ENCODE measurements at places on chromosomes 12 and 14. TPM values are rescaled to one million over a fixed set of nuclear protein-coding genes. Genes with fewer than 3 reads are reported as not detected.

- DNase-seq, result no peak
These were observed 462.0 kb downstream of the CCDC91 start for GRCh38 chr12:28652239-28652638.

Gene CBLN3
- total RNA-seq, result 5.6 TPM

Gene GLT1D1
- total RNA-seq, result not detected

Gene NEUROD4
- not detected for total RNA-seq

DNA sequence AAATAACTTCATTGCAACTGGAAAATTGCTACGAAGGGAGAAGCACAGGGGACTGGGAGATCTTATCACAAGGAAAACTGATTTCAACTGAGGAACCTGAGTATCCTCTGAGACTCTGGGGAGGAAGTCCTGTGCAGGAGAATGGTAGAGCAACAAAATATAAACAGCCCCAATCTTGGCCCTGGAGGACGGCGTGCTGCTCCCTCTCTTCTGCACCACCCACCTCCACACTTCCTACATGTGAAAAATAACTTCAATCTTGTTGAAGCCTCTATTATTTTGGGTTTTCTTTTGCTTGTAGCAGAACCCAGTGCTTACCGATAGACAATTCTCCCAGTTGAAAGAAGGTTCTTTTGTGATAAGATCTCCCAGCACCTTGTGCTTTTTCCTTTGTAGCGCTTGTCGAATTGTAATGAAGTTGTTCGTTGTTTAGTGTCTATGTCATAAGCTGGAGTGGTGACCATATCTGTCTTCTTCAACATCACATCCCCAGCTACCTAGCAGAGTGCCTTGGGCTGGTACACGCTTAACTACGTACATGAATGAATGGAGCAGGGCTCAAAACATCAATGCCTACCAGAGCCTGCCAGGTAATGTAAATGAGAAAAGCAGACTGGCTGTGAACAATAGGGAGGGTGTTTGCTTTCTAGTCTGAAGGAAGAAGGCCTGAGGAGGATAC is 2.8 kb upstream of the CD4 start:
- no peak for DNase-seq

GRCh38 chr14:52355016-52355431 is 40.9 kb downstream of the PTGER2 start:
- DNase-seq, result peak; percentile 94

- DNase-seq, result no peak
These were observed 16.5 kb upstream of the SMIM10L1 start for GRCh38 chr12:11154400-11154925.

DNA sequence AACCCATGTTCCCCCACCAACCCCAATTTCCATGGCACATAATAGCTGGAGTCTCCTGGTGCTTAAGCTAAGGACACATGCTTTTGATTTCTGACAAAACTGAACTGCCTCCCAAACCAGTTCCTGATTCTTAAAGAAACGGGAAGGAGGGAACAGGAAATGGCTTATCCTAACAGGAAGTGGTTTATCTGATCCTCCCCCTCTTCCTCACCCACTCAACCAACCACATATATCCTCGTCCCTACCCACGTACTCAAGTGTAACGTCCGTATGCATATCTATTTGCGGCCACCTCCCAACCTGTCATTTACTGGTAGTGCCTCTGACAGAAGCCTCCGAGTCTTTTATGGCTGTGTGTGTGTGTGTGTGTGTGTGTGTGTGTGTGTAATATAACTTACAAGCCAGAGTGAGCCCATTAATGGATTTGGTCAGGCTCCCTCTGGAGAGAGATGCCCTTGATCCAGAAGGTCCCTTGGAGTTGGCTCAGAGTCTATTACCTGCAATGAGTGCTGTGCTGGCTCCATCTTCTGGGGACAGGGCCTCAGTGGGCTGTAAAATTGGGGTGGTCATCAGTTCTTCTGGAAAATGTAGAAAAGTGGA is 7.7 kb downstream of the DAZAP2 start:
- peak; percentile 21 for DNase-seq

DNA sequence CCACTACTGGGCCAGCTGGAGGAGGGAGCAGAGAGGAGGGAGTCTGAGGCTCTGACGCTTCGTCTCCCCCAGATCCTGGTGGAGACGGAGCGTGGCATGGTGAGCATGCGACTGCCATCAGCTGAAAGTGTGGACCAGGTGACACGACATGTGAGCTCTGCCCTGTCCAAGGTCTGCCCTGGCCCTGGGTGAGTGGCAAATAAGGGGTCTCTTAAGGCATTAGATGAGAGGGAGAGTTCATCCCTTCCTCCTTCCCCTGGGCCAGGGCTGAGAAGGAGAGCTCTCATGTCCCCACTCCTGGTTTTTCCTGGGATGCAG is 2.5 kb downstream of the CARMIL3 start:
- DNase-seq, result no peak

Gene ABHD12B
- total RNA-seq, result not detected

GRCh38 chr14:38124506-38124905 is 83.2 kb upstream of the SSTR1 start:
- DNase-seq, result no peak

- DNase-seq, result peak; percentile 81
These were observed 398.9 kb upstream of the CCDC196 start for GRCh38 chr14:66087231-66087630.

GRCh38 chr12:73136386-73136785 is 864.2 kb downstream of the TRHDE start:
- no peak for DNase-seq

DNA sequence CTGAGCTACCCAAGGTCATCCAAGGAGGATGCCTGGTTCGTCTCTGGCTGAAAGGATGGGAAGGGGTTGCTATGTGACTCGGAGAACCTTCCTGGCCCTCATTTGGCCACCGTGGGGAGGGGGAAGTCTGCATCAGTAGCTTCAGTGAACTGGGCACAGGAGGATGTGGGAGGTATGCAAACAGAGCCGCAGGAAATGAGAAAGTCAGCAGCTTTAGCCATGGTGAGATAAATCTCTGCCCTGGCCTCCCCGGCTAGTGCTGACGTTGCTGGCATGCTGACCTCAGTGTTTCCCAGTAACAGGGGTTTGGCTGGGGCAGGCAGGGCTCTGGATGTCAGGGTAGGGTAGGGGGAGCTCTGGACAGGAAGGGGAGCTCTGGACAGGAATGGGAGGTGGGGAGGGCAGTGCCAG is 2.3 kb upstream of the CEBPE start:
- DNase-seq, result peak; percentile 83

Gene FAM90A1
- total RNA-seq, result not detected

DNA sequence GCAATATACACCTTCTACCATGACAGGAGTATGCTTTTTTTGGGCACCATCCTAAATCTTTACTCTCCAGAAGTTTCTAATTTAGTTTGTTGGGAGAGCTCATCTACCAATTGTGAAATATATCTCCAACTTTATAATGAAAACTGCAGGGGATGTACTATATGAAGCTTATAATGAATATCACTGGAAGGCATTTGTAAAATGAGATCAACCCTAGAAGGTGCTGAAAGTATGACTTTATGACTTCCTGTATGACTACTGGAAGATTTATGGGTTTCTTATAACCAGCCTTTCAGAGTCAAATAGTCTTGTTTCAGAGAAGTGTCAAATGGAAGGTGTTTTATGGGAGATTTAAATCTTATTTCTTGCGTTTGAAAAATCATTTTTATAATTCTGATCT is 122.9 kb downstream of the MYRFL start:
- DNase-seq, result no peak

Gene P2RX2
- not detected for total RNA-seq

Gene CARMIL3
- total RNA-seq, result not detected

- no peak for DNase-seq
These were observed 167.3 kb upstream of the RTL1 start for GRCh38 chr14:101070540-101071492.

GRCh38 chr14:75827331-75827730 is 154.5 kb downstream of the TGFB3 start:
- no peak for DNase-seq

- no peak for DNase-seq
These were observed 137.8 kb downstream of the GPHN start for GRCh38 chr14:66645716-66646115.

- no peak for DNase-seq
These were observed 48.4 kb downstream of the SLC4A8 start for GRCh38 chr12:51472984-51473383.

Gene OAS3
- 0.38 TPM for total RNA-seq

Gene C14orf180
- not detected for total RNA-seq

- DNase-seq, result no peak
These were observed 10.5 kb upstream of the PNMA1 start for GRCh38 chr14:73724696-73725095.

- DNase-seq, result no peak
These were observed 2.3 kb downstream of the KRT78 start for GRCh38 chr12:52846356-52846970.

- peak; percentile 59 for DNase-seq
These were observed 7.3 kb upstream of the BATF start for GRCh38 chr14:75514673-75515628.

- DNase-seq, result peak; percentile 62
These were observed at the start of gene NCOR2 for GRCh38 chr12:124566997-124567672. NCOR2 (minus strand) TSS chr12:124567612; CDS start chr12:124495251, 72,361 bp downstream.

- DNase-seq, result peak; percentile 58
These were observed 513 bp downstream of the BCAT1 start for GRCh38 chr12:24948420-24948756.

- peak; percentile 85 for DNase-seq
These were observed 74.3 kb downstream of the SRGAP1 start for GRCh38 chr12:63918800-63919300.

- DNase-seq, result no peak
These were observed 923.3 kb downstream of the AACS start for GRCh38 chr12:125988545-125988944.

GRCh38 chr12:127275416-127275815 is 991.6 kb upstream of the TMEM132C start:
- no peak for DNase-seq

DNA sequence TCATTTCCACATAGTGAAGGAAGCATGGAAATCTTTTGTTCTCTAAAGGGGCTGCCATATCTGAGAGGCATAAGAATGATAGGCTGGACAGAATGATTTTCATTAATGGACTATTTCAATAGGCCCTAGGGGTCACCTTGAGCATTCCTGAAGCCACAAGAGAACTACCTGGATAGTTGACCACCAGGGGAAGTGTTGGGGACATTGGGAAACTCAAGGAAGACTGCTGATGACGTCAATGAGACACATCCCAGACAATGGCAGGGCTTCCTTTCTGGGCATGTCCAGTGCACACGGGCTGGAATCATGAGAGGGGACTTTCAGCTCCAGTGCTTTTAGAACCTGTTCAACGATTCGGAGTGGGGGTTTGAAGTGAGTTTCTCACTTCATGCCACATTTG is 48.8 kb upstream of the CHST11 start:
- no peak for DNase-seq

Gene COL2A1
- not detected for total RNA-seq

- DNase-seq, result no peak
These were observed 309.4 kb downstream of the VRK1 start for GRCh38 chr14:97106609-97107008.

GRCh38 chr14:45084946-45085346 is 1.0 kb downstream of the PRPF39 start:
- peak; percentile 58 for DNase-seq

- no peak for DNase-seq
These were observed 36.6 kb downstream of the CCNK start for GRCh38 chr14:99517643-99518381.

GRCh38 chr12:107543841-107544240 is 141.8 kb upstream of the PWP1 start:
- DNase-seq, result no peak

Gene CEBPE
- not detected for total RNA-seq

DNA sequence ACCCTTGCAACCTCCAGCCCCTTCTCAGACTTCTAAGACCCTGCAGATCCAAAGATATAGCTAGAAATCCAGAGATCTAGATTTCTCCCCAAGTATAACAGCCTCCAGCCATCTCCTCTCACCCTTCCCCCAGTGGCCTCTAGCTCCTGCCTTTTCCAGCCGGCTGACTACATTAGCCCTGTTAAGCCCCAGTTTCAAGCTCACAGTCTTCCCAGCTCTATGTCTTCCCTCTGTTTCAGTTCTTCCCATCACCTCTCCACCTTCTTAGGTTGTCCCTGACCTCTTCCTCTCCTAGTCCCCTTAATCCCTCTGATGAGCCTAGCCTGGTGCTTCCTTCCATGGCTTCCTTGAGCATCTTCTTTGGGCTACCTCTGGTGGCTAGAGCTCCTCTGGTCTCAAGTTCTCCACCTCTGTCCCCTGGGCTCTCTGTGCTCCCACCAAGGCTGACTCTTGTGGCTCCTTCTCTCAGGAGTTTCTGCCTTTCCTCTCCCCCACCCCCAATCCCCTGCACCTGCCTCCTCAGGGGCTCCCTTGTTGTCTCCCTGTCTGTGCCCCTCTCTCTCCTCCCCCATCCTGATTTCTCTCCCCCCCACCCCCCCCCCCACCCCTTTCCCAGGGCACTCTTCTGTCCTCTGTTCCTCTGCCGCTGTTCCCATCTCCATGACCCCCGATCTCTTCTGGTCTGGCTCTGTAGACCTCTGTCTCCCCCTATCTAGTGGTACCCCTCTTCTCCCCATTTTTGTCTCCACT is 816 bp upstream of the GDF11 start:
- DNase-seq, result no peak

GRCh38 chr14:103684871-103685270 is 30.4 kb downstream of the XRCC3 start:
- no peak for DNase-seq

DNA sequence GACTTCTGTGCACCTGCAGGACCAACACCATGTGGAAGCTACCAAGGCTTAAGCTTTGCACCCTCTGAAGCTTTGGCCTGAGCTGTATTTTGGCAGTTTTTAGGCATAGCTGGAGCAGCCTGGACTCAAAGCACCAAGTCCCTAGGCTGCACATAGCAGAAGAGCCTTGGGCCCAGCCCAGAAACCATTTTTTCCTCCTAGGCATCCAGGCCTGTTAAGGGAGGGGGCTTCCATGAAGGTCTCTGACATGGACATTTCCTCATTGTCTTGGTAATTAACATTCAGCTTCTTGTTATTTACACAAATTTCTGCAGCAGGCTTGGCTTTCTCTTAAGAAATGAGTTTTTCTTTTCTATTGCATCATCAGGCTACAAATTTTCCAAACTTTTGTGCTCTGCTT is 475.8 kb upstream of the FLRT2 start:
- no peak for DNase-seq

DNA sequence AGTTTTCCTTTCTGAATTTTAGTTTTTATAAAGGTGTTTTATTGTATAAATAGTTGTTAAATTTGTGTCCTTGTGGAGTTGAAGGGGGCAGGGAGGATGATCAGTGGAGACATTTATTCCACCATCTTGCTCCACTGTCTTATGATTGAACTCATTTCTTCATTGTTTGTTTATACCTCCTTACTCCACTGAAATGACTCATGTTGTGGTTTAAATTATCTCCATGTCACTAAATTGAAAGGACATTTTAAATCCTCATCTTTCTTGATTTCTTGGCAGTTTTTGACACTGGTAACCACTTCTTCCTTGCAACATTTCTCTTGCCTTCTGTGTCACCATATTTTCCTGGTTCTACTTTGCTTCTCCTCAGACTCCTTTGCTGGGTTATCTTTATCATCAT is 23.6 kb upstream of the FERMT2 start:
- peak; percentile 15 for DNase-seq

Gene HPD
- total RNA-seq, result not detected

All from GM23248 (cell line).